ENCODE measurements at places on chromosomes 7 and 10.

GRCh38 chr7:151173386-151174245 lies 6.1 kb upstream of the GBX1 start:
- no peak for DNase-seq

DNA sequence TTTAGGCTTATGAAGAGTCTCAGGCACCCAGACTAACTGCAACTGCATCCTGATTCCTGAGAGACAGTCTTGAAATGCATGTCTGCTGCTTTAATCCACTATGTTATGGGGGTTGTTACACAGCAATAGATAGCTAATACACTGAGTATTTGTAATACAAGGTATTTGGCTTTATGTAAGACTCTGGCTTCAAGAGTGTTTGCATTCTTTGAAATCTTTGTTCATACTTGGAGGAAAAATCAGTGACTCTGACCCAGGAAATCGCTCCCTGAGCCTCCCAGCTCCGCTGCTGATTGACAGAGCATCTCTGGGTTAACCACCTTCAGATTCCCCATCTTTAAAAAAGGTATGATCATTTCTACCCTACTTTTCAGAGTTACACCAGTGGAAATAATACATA lies 133.9 kb downstream of the MTPAP start:
- DNase-seq, result no peak

DNA sequence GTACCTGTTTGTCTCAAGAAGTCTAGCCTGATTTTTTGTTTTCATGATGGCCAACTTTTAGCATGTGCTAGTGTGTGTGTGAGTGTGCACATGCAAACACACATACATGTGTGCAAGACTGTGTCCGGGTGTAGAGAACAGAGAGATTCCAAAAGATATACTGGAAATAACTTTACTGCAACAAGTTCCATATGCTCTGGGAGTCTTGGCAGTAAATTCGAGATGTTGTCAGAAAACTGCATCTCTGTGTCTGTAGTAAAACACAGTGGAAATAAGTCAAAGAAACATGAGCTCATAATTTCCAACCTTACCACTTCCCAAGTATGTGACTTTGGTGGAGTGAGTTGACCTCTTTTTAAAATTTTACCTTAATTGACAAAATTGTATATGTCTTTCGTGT lies 950.8 kb upstream of the C7orf33 start:
- no peak for DNase-seq

- DNase-seq, result no peak
Measured at GRCh38 chr10:43796781-43797180, 148.1 kb upstream of the ZNF32 start.

- DNase-seq, result no peak
Measured at GRCh38 chr10:104303594-104304355, 34.5 kb downstream of the ITPRIP start.
